CD4-positive, CD25-positive, alpha-beta regulatory T cell (primary cell): ENCODE measurements at places on chromosomes 16 and 17. TPM values are rescaled to one million over a fixed set of nuclear protein-coding genes. Genes with fewer than 3 reads are reported as not detected.

- no peak overlapping the region for H3K27ac ChIP-seq
- DNase-seq: no peak
- no peak overlapping the region for H3K4me3 ChIP-seq
- H3K4me1 ChIP-seq: no peaks in the 10 kb centered on the region
- H3K36me3 ChIP-seq: no peaks in the 10 kb centered on the region
- no peaks in the 10 kb centered on the region for H3K27me3 ChIP-seq
Observed at GRCh38 chr17:66175892-66176291, 16.0 kb downstream of the CEP112 start.

GRCh38 chr17:75808905-75809621 is 24.5 kb downstream of the UNK start:
- no peak overlapping the region for H3K4me3 ChIP-seq
- DNase-seq: no peak
- H3K36me3 ChIP-seq: peaks cover 38% of the 10 kb centered on the region
- H3K27ac ChIP-seq: no peak overlapping the region
- H3K27me3 ChIP-seq: no peaks in the 10 kb centered on the region
- no peaks in the 10 kb centered on the region for H3K4me1 ChIP-seq

GRCh38 chr16:8096211-8096610 is 494.1 kb downstream of the TMEM114 start:
- H3K4me1 ChIP-seq: no peaks in the 10 kb centered on the region
- H3K36me3 ChIP-seq: no peaks in the 10 kb centered on the region
- no peak overlapping the region for H3K4me3 ChIP-seq
- DNase-seq: no peak
- no peaks in the 10 kb centered on the region for H3K27me3 ChIP-seq

- H3K27me3 ChIP-seq: no peaks in the 10 kb centered on the region
- H3K36me3 ChIP-seq: no peaks in the 10 kb centered on the region
- H3K27ac ChIP-seq: no peak overlapping the region
- H3K4me1 ChIP-seq: no peaks in the 10 kb centered on the region
Observed at GRCh38 chr17:11487469-11487868, 110.8 kb upstream of the DNAH9 start.

GRCh38 chr16:31451681-31452351 is 7.5 kb upstream of the ARMC5 start:
- H3K4me1 ChIP-seq: peaks cover 19% of the 10 kb centered on the region
- no peak for DNase-seq
- H3K4me3 ChIP-seq: no peak overlapping the region
- no peaks in the 10 kb centered on the region for H3K27me3 ChIP-seq

KCTD11 gene
- total RNA-seq: 1.3 TPM

RNF112 gene
- total RNA-seq: 0.39 TPM
